ENCODE measurements at places on chromosomes 5 and 9.
A peak's percentile ranks its signal among the peaks of the same experiment; 100 is the strongest.

- DNase-seq = no peak
These were observed 214.1 kb downstream of the HSPA4 start for GRCh38 chr5:133265720-133266526.

- DNase-seq = no peak
These were observed 30.9 kb downstream of the EPB41L4B start for GRCh38 chr9:109289931-109290330.

GRCh38 chr5:5687113-5687512 lies 264.6 kb downstream of the ICE1 start:
- no peak for DNase-seq

- no peak for DNase-seq
These were observed 46.8 kb upstream of the DHFR start for GRCh38 chr5:80701597-80701996.

GRCh38 chr5:55108661-55109060 lies 6.2 kb downstream of the GZMA start:
- no peak for DNase-seq

DNA sequence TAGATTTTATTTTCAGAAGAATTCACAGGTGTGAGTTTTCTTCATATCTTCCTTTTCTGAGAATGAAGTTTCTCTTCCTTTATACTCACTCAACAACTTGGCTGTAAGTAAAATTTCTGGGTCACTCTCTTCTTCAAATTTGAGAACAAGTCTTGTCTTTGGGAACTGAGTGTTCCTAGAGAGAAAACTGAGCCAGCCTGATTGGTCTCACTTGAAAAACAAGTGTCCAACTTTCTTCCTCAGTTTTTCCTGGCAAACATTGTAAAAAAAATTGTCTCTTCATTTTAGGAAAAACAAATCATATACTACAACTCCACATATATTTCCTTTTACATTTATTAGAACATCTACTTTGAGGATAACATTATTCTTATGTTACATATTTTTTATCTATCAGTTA lies 156.1 kb upstream of the GHR start:
- DNase-seq = no peak

DNA sequence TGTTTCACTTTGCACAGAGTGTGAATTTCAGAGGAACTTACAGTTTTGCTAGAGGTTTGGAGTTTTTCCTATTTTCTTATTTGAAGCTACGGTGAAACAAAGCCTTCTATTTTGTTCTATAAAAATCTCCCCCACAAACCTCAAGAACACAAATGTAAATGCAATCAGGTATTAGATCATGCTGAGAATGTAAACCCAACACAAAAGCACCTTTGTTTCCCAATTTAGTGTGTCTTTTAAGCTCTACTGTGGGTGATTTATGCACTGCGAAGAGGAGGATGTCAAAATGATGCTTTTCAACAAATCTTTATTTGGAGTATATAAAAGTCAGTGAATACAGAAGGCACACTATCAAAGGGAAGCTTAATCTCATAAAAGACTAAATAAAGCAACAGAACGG lies 4.3 kb upstream of the DRD1 start:
- DNase-seq = peak; percentile 56

DNA sequence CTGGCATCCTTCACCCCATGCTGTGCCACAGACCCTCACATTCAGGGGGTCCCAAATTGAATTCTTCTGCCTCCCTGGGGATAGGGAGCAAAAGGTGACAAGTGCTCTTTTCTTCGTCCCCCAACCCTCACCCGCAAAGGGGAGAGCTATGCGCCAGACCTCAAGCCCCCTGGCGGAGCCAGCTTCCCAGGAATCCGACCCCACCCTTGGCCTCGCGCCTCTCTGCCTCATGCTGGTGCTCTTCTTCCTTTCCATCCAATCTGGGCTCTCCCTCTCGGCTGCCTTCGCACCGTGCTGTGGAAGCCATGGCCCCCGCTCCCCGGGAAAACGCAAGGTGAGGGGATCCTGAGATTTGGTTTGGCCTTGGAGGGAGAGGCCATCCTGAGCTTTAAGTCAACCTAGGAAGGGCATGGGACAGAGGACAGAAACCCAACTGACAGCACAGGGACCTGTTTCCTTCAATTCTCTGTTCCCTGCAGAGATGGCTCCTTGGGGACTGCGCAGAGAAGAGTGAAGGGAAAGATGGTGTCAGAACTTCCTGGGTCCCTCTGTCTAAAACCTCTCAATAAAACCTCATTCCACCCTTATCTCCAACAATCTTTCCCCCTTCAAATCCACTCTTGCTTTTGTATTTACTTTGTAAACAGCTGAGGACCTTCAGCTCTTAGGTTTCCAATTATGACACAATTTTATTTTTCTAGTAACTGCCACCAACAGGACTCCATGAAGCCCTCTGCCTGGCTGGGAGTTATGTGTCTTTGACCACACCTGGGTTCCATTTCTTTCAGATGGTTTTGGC lies 36.3 kb upstream of the CRB2 start:
- DNase-seq = no peak

GRCh38 chr5:151451626-151452520 lies 4.5 kb downstream of the SLC36A1 start:
- DNase-seq = peak; percentile 13

DNA sequence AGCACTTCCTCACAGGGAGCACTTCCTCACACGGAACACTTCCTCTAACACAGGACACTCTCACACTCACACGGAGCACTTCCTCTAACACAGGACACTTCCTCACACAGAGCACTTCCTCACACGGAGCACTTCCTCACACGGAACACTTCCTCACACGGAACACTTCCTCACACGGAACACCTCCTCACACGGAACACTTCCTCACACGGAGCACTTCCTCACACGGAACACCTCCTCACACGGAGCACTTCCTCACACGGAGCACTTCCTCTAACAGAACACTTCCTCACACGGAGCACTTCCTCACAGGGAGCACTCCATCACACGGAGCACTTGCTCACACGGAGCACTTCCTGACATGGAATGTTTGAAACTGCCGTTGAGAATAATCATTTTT lies 13.4 kb downstream of the POMT1 start:
- DNase-seq = no peak

GRCh38 chr9:4301971-4302427 lies 2.1 kb upstream of the GLIS3 start:
- peak; percentile 93 for DNase-seq

- DNase-seq = peak; percentile 75
These were observed 137.9 kb downstream of the FAM114A2 start for GRCh38 chr5:153900703-153901395.

GRCh38 chr5:3023656-3024055 lies 272.2 kb upstream of the IRX2 start:
- DNase-seq = no peak

DNA sequence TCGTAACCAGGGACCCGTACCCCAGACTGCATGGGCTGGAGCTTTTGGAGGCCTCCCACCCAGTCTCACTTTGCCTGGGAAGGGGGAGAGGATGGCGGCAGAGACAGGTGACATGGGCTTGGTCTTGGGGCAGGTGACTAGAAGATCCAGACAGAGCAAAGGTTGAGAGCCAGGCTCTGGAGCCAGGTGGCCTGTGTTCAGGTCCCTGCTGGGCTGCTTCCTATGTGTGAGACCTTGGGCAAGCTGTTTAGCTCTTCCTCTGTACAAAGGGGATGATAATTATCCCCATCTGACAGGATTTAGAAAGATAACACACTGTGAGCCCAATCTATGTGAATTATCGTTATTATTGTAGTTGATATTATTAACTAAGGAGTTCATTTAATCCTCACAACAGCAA lies 16.1 kb upstream of the NDST1 start:
- no peak for DNase-seq

DNA sequence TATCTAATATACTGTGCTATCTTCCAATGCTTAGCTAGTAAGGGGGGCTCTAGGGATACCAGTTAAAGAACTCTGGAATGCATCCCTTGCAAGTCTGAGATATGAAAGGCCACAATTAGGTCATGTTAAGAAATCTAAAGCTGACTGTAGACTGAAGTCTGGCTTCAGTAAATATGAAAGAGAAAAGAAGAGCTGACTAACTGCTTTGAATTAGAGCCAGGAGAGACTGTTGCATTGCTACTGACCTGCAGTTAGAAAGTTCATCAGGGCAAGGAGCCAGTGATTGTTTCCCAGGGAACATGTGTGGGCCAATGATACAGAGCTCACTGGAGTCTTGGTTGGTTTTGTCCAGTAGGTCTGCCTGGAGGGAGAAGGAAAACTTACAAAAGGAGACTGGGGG lies 472.1 kb upstream of the TNC start:
- DNase-seq = peak; percentile 93

DNA sequence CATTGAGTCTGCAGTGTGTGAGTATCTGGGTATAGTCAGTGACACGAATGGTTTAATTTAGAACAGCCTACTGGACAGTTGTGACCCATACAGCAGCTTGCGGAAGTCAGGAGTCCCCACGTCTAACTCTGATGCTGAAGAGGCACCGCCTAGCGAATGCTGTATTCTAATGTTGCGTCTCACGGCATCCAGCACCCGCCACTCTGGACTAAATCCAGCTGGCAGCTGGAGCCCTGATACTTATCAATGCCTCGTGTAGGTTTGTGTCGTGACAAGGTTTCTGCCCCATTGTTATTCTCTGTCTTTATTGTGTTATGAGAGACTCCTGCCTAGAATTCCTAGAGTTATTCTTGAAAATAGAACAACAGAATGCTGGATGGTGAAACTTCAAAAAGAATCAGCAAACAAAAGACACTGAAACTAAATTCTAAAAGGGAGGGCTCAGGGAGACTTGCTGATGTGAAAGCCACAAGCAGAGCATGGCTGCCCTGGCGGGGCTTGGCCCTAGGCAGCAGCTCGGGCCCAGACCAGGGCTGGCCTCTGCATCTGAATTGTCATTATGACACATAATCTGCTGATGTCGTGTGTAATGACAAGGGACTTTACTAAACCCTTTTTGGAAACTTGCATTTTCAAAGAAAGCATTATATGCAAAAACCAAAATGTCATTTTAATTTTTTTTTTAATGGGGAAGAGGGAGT lies 123.5 kb upstream of the ICE1 start:
- no peak for DNase-seq

- peak; percentile 33 for DNase-seq
These were observed 8.7 kb upstream of the GRIN1 start for GRCh38 chr9:137130176-137130755.

- no peak for DNase-seq
These were observed 39.8 kb upstream of the NEK6 start for GRCh38 chr9:124217836-124218437.

- no peak for DNase-seq
These were observed 48.8 kb downstream of the CD180 start for GRCh38 chr5:67147760-67148159.

DNA sequence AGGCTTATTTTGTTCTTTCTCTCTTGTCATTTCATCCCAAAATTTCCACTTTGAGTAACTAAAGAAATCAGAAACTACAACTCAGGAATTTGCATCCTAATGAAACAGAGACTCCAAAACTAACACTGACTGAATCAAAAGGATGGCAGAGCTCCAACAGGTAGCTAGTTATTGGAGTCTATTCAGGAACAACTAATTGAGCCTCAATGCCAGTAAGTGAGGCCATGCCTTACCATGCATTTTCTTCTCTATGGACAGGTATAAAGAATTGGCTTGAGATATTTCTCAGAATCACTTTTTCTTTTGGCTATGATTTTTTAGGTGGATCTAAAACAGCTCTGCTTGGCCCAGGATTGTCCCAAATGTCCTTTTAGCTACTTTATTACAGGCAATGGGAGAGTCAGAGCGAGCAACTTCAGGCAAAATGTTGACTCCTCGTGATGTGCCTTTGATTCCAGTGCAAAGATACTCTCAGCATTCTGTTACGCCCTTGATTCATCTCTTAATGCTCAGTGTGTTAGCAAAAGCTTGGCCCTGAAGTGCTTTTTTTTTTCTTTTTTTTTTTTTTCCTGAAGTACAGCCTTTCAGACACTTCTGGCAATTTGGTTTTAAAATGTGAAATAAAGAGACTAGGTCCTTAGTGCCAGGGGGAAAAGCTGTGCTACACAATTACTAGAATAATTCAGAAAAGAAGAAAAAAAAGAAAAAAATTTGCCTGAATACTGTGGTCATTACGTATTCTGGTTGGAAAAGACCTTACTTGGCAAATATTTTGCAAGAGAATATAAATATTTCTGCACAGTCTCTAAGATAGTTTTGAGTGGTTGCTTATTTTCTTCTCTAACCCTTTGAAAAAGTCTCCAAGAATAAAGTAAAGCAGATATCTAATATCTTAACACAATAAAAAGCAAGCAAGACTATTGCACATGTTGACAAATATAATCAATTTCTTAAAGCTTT lies 423.7 kb downstream of the ANXA1 start:
- DNase-seq = no peak

DNA sequence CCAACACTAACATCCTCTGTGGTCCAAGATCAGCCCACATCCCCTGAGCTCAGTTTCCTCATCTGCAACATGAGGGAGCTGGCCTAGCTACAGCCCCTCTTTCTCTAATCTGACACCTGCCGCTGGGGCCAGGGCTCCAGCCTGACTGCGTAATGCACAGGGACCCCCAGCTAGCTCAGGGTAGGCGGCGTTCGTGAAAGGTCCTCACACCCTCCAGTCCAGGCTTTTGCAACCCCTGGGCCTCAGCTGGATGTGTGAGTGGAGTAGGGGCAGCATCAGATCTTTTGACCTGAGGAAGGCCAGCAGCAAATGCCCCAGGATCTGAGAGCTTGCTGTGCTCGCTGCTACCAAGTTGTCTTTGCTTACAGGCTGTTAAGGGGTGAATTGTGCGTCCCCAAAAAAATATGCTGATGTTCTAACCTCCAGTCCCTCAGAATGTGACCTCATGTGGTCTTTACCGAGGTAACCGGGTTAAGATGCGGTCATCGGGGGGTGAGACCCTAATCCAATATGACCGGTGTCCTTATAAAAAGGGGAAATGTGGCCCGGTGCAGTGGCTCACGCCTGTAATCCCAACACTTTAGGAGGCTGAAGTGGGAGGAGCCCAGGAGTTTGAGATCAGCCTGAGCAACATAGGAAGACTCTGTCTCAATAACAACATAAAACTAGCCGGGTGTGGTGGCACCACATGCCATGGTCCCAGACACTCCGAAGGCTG lies 47.8 kb downstream of the PLPP7 start:
- DNase-seq = no peak

GRCh38 chr5:5497152-5497788 lies 74.8 kb downstream of the ICE1 start:
- DNase-seq = peak; percentile 20

- DNase-seq = no peak
These were observed 201.3 kb downstream of the ARHGAP26 start for GRCh38 chr5:142971303-142972013.

- DNase-seq = no peak
These were observed 201.6 kb downstream of the LRRC70 start for GRCh38 chr5:62780230-62780629.

DNA sequence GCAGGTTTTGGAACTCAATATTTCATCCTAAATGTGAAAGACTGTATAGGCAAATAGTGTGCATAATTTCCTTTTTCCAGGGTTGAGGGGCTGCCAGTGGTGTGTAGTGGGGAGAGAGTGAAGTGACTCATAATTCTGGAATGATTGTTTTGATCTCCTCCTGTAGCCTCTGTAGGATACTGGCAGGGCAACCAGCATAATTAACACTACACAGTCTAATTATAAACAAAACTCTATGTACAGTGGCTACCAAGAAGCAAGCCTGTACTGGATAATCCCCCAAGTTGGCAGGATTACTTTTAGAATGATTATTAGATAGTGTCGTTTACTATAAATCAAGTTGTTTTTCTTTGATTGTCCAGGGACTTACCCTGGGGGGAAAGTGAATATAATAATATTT lies 32.2 kb downstream of the LNPEP start:
- DNase-seq = peak; percentile 21

All from mammary epithelial cell (primary cell).